Thymus (tissue), 14 donors: ENCODE measurements at places on chromosomes 13 and 19. TPM values are rescaled to one million over a fixed set of nuclear protein-coding genes. Genes with fewer than 3 reads are reported as not detected.

DNA sequence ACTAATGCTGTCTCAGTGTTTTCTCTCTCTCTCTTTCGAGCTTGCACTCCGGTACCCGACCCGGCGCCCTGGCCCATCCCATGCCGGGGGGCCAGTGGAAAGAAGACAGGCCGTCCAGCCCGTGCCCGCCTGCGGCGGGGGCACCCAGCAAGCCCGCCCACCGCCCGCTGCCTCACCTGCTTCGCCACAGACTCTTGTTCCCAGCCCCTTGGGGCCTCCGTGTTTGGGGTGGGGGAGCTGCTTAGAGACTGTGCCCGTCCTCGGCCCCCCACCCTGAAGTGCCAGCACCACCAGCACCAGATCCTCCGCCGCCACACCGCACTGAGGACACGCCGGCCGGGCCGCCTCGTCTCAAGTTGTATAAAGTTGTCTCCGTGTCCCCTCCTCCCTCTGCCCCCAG, 2.4 kb downstream of the LENG9 start:
- H3K4me3 ChIP-seq = no peak overlapping the region
- peaks cover 23% of the 10 kb centered on the region for H3K4me1 ChIP-seq
- no peak for DNase-seq
- H3K36me3 ChIP-seq = peaks cover 54% of the 10 kb centered on the region
- H3K27ac ChIP-seq = no peak overlapping the region

DNA sequence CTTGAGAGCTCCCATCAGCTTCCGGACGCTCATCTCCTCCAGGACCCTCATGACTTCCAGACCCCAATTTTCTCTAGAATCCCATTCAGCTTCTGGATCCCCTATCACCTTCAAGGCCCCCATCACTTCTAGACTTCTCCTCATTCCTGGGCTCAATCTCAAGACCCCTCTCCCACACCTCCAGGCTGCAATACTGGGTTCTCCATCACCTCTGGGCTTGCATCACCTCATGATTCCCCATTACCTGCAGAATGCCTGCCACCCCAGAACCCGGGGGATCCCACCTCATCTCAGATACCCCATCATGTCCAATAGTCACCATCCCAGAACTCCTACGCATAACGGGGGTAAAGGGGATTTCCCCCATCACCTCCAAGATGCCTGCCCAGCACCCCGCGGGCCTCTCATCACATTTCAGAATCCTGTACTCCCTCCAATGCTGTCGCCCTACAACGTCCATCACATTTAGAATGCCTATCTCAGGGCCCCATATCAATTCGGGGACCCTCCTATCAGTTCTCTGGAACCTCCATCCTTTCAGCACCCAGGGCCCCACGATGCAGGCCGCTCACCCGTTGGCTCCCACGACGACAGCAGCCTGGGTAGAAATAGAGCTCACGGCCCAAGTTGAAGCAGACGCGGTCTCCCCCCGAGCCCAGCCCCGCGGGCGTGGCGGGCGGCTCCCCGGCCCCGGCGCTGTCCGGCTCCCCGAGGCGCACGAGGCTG, 738 bp downstream of the DMWD start:
- H3K27me3 ChIP-seq = no peaks in the 10 kb centered on the region
- H3K36me3 ChIP-seq = peaks cover 26% of the 10 kb centered on the region
- H3K4me1 ChIP-seq = peaks cover 24% of the 10 kb centered on the region
- no peak for DNase-seq
- no peak overlapping the region for H3K27ac ChIP-seq
- peak overlapping the region; percentile 86 for H3K4me3 ChIP-seq

DNA sequence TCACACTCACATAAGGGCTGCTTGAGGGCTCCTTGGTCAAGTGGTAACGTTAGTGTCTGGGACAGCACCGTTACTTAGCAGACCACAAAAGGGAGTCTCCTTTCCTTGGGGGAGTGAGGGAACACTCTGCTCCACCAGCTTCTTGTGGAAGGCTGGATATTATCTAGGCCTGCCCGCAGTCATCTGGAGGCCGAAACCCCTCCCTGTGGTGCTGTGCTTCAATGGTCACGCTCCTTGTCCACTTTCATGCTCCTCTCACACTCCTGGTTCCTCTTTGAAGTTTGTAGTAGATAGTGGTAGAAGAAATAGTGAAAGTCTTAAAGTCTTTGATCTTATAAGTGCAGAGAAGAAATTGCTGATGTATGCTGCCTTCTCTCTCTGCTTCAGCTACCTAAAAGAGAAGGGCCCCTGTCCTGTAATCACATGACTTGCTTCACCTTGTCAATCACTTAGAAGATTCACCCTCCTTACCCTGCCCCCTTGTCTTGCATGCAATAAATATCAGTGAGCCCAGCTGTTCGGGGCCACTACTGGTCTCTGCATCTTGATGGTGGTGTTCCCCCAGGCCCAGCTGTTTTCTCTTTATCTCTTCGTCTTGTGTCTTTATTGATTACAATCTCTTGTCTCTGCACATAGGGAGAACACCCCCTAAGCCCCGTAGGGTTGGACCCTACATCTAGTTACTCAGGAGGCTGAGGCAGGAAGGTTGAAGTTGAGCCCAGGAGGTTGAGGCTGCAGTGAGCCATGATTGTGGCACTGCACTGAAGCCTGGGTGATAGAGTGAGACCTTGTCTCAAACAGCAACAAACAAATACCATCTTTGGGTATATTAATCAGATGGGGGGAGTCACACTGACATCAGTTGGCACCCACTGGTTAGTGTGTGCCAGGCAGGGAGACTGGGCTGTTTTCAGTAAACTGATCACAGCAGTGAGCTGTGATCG, 11.6 kb upstream of the MZF1 start:
- H3K4me3 ChIP-seq = no peak overlapping the region
- H3K36me3 ChIP-seq = peaks cover 12% of the 10 kb centered on the region
- H3K4me1 ChIP-seq = peaks cover 4% of the 10 kb centered on the region
- DNase-seq = no peak
- H3K27ac ChIP-seq = no peak overlapping the region

GRCh38 chr13:38444904-38445303, 95.3 kb downstream of the UFM1 start:
- H3K4me1 ChIP-seq = no peaks in the 10 kb centered on the region
- H3K36me3 ChIP-seq = no peaks in the 10 kb centered on the region
- H3K27me3 ChIP-seq = no peaks in the 10 kb centered on the region
- no peak overlapping the region for H3K4me3 ChIP-seq
- DNase-seq = no peak
- no peak overlapping the region for H3K27ac ChIP-seq

The F7 gene
- 0.24 TPM for total RNA-seq

The ZSCAN5B gene
- total RNA-seq = not detected

The SYT5 gene
- 0.24 TPM for total RNA-seq

The KLK2 gene
- under 0.01 TPM for total RNA-seq

The ZNF221 gene
- total RNA-seq = 2.4 TPM

The RAB11B gene
- total RNA-seq = 5.6 TPM

The CNFN gene
- total RNA-seq = 0.85 TPM
